Natural killer cell treated with Interleukin-12 subunit alpha and Interleukin-12 subunit beta and Interleukin-15 and Interleukin-18, amount 100 ng/mL, for 72 hours (primary cell): ENCODE measurements at places on chromosomes 12 and 14. TPM values are rescaled to one million over a fixed set of nuclear protein-coding genes. Genes with fewer than 3 reads are reported as not detected.

- DNase-seq, result no peak
Observed at GRCh38 chr12:116734156-116734768, 3.6 kb downstream of the SPRING1 start.

- no peak for DNase-seq
Observed at GRCh38 chr14:75285331-75285730, 6.7 kb downstream of the FOS start.

DNA sequence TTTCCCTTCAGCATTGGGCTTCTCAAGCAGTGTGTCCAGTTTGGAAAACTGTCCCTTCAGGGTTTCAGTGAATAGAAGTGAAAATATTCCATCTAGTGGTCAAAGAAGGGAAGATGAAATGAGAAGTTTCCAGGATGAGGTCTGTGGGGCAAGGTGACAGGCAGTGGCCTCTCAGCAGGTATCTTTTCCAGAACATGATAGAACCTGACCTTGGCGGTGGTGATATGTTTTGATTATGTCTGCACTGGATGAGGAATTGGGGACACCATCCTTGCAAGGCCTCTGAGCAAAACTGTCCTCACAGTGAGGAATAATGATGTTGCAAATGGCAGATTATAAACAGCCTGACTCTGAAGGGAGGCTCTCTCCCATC lies 4.7 kb downstream of the GPX2 start:
- no peak for DNase-seq

DNA sequence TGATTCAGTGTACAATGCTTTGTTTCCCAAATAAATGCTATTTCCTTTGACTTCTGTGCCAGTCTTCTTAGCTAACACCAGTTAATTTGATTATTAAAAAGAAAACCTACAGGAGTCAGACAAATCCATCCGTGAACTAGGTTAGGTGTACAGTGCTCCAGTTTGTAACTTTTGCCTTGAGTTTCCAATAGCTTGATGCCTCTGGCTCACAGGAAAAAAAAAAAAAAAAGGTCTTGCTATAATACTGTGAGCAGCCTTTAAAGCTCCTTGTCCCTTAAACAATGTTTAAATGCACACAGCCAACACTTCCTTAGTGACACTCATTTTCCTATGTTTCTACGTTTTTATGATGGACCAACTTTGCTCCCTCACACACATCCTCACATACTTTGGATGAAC lies 71.8 kb upstream of the TMX1 start:
- DNase-seq, result no peak

GRCh38 chr12:6118891-6119568 lies 5.4 kb downstream of the VWF start:
- DNase-seq, result no peak

- DNase-seq, result no peak
Observed at GRCh38 chr12:23428758-23429157, 520.7 kb downstream of the SOX5 start.

DNA sequence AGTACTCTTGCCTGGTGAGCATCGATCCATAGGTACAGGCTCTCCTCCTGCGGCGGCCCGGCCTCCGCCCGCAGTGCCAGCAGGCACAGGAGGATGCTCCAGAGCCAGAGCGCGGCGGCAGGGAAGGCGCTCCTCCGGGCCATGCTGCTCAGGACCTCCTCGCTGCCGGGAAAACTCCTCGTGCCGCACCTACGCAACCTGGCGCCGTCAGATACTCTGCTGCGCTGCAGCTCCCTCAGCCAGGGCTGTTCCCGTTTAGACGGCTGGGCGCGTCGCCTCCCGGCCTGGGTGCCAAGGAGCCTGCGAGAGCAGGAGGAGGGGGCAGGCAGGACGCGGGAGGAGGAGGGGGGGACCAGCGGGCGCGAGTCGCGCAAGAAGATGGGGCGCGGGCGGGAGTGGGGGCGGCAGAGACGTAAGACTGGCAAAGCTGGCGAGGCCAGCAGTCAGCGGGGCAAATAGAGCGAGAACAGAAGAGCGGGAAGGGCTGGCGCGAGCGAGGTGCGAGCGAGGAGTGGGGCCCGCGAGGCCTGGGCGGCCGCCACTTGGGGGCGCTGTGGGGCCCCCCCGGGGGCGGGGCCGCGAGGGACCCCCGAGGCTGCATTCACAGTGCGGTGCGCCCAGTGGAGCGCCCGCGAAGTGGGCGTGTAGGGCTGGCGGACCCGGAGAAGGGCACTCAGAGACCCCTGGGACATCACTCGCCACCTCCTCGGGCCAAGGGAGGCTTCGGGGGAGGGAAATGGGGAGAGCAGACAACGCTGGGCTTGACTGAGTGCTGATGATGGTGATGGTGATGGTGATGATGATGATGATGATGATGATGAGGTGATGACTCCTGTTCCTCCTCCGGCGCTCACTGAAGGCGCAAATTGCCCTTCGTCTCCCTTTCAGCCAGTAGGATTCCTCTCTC lies at the start of gene WIF1:
Gene WIF1 (minus strand): TSS at position 257 of the 907 bp plus-strand sequence. CDS start 114 bp downstream, at position 143.
- no peak for DNase-seq

DNA sequence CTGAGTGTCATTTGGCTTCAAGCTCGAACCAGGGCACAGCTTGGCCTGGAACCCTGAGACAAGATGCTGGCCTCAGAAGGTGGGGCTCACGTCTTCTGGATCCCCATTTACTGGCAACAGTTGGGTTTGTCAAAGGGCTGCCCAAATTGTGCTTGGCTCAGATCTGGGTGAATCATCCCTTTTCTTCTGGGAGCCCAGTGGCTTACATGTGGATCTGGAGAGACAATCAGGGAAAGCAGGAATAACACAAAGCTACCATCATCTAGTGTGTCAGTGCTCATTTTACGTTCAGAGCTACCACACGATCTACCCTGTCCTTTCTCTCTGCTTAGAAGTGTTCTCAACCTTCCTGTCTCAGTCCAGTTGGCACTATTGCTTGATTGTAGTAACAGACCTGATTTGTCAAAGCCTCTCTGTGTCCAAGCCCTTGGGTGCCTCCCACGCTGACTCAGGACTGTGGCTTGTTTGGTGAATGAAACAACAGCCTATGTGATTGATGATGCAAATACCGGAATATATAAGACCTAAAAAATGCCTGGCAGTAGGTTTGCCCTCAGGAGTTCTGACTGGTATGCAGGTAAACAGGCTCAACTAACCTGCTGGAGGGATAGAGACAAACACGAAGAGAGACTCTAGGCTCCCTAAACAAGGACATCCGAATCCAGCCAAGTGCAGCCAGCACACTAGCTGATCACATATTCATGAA lies 974.3 kb downstream of the VRK1 start:
- DNase-seq, result no peak

DNA sequence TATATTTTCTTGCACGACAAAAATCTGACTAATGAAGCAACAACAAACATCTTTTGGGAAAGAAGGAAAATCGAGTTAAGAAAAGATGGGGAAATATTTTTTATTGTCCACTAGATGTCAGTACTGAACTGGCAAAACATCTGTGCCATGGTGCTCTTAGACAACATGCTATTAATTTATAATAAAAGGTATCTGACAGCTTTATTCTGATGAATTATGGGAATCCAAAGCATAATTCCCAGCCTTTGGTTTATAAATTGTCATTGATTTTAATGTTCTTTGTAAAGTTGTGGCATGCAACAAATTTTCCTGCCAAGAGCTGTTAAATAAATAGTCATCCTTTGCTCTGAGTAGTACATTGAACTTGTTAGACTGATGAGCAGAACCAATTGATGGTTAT lies 231.2 kb downstream of the ETNK1 start:
- no peak for DNase-seq

KRT78 gene
- total RNA-seq, result not detected

OR6S1 gene
- total RNA-seq, result not detected
